B cell (primary cell): ENCODE measurements at places on chromosomes 1 and 21. TPM values are rescaled to one million over a fixed set of nuclear protein-coding genes. Genes with fewer than 3 reads are reported as not detected.

Gene LY9
- polyA plus RNA-seq, result 252 and 301 TPM in 2 replicates

Gene PIAS3
- 15.9 and 23.2 TPM in 2 replicates for polyA plus RNA-seq

Gene SFN
- 0.09 and 0.63 TPM in 2 replicates for polyA plus RNA-seq

Gene SEC16B
- 0.03 TPM in 1 of 2 replicates, not detected in the other for polyA plus RNA-seq

Gene LMX1A
- polyA plus RNA-seq, result not detected in 2 replicates

Gene NUP210L
- polyA plus RNA-seq, result 0.04 TPM in 1 of 2 replicates, not detected in the other

Gene IL24
- not detected in 2 replicates for polyA plus RNA-seq

Gene TRIM17
- polyA plus RNA-seq, result not detected in 2 replicates

Gene GJA9
- not detected in 2 replicates for polyA plus RNA-seq

Gene FAM163A
- not detected in 2 replicates for polyA plus RNA-seq

Gene SPATA45
- not detected in 2 replicates for polyA plus RNA-seq

Gene LYPD8
- 0.10 TPM in 1 of 2 replicates, not detected in the other for polyA plus RNA-seq

Gene TLR5
- polyA plus RNA-seq, result 0.06 and 0.21 TPM in 2 replicates

Gene SELENBP1
- polyA plus RNA-seq, result not detected in 2 replicates

Gene PROX1
- 0.24 and 0.91 TPM in 2 replicates for polyA plus RNA-seq

Gene DCLRE1B
- polyA plus RNA-seq, result 0.75 and 1.0 TPM in 2 replicates

Gene TAF5L
- polyA plus RNA-seq, result 15.7 and 23.4 TPM in 2 replicates

Gene PTPRC
- polyA plus RNA-seq, result 151 and 188 TPM in 2 replicates

Gene ELAPOR1
- polyA plus RNA-seq, result 0.91 and 2.3 TPM in 2 replicates

Gene NHLH2
- not detected in 2 replicates for polyA plus RNA-seq

Gene OXCT2
- 1.9 and 2.6 TPM in 2 replicates for polyA plus RNA-seq

Gene TSPAN1
- polyA plus RNA-seq, result not detected in 2 replicates

Gene KRTAP24-1
- not detected in 2 replicates for polyA plus RNA-seq

Gene TSACC
- 1.2 TPM in 1 of 2 replicates, not detected in the other for polyA plus RNA-seq

Gene SMIM34
- polyA plus RNA-seq, result not detected in 2 replicates

Gene CCNL2
- polyA plus RNA-seq, result 263 and 333 TPM in 2 replicates

Gene CLCA2
- not detected in 2 replicates for polyA plus RNA-seq

Gene NIBAN1
- 1.1 and 1.2 TPM in 2 replicates for polyA plus RNA-seq

Gene APP
- polyA plus RNA-seq, result 28.3 and 38.5 TPM in 2 replicates

Gene ATP1B1
- polyA plus RNA-seq, result 0.81 and 1.4 TPM in 2 replicates

Gene ASH1L
- 17.7 and 26.9 TPM in 2 replicates for polyA plus RNA-seq

Gene ARHGEF16
- 0.13 TPM in 1 of 2 replicates, not detected in the other for polyA plus RNA-seq

Gene CIART
- 0.46 and 0.74 TPM in 2 replicates for polyA plus RNA-seq

Gene NLRP3
- polyA plus RNA-seq, result 1.7 and 2.9 TPM in 2 replicates

Gene HSPB7
- not detected in 2 replicates for polyA plus RNA-seq

Gene ATP6V1G3
- not detected in 2 replicates for polyA plus RNA-seq

Gene RER1
- polyA plus RNA-seq, result 78.5 and 90.0 TPM in 2 replicates

Gene DNTTIP2
- 13.6 and 28.7 TPM in 2 replicates for polyA plus RNA-seq

Gene EFNA3
- polyA plus RNA-seq, result 1.8 and 3.2 TPM in 2 replicates

Gene KAZN
- polyA plus RNA-seq, result 0.13 and 0.29 TPM in 2 replicates

Gene JAM2
- polyA plus RNA-seq, result 1.5 and 17.3 TPM in 2 replicates

Gene CADM3
- 0.32 and 0.33 TPM in 2 replicates for polyA plus RNA-seq
